ENCODE measurements at places on chromosomes 1 and 21.

DNA sequence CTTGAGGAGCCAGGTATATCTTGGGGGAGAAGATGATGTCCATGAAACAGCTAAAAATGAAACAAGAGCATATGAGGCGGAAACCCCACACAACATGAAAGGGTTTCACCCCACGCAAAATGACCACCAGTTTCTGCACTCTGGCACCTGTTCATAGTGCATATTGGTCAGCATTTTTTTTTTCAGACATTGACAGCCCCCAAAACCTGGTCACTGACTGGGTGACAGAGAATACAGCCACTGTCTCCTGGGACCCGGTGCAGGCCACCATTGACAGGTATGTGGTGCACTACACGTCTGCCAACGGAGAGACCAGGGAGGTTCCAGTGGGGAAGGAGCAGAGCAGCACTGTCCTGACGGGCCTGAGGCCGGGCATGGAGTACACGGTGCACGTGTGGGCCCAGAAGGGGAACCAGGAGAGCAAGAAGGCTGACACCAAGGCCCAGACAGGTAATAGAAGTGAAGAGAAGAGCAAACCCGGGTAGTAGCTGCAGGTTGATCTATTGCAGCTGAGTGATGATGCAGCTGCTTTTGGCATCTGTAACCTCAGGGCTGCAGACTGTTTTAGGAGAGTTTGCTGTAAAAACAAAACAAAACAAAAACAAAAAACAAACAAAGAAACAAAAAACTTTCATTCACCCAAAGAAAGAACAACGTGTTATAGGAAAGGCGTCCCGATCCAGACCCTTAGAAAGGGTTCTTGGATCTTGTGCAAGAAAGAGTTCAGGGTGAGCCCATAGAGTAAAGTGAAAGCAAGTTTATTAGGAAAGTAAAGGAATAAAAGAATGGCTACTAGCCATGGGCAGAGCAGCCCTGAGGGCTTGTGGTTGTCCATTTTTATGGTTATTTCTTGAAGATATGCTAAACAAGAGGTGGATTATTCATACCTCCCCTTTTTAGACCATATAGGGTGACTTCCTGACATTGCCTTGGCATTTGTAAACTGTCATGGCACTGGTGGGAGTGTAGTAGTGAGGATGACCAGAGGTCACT is 51.0 kb downstream of the TNN start:
- DNase-seq = no peak

GRCh38 chr21:29334717-29335428 is 36.2 kb downstream of the BACH1 start:
- no peak for DNase-seq

DNA sequence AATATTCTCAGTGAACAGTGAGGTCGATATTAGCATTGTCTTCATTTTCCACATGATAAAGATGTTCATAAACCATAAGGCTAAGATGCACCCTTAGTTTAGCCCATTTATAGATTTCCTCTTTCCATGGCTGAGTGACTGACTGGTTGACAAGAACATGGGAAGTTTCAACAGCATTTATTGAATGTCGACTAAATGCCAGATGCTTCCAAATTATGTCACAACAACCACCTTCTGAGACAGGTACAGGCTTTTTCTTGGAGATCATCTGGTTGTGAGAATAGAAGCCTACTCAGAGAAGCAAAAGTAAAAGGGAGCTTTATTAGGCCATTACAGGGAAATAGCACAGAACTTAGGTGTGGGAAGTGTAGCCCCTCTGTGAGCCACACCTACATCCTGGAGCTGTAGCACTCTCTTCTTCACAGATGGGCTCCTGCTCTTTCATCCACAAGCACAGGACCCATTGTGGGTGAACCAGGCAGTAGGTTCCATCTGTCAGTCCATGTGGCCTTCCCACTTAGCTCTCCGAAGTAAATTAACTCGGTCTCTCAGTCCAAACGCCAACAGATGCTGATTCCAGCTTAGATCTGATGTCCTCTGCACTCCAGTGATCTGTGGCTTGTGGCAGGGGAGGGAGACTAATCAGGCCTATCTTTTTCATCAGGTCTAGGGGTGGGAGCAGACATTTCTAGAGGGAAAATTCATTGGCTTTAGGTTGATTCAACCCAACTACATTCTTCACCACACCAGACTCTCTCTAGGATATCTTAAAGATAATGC is 14.3 kb downstream of the ATP2B4 start:
- no peak for DNase-seq

GRCh38 chr1:33098371-33098770 is 17.4 kb downstream of the AZIN2 start:
- no peak for DNase-seq

DNA sequence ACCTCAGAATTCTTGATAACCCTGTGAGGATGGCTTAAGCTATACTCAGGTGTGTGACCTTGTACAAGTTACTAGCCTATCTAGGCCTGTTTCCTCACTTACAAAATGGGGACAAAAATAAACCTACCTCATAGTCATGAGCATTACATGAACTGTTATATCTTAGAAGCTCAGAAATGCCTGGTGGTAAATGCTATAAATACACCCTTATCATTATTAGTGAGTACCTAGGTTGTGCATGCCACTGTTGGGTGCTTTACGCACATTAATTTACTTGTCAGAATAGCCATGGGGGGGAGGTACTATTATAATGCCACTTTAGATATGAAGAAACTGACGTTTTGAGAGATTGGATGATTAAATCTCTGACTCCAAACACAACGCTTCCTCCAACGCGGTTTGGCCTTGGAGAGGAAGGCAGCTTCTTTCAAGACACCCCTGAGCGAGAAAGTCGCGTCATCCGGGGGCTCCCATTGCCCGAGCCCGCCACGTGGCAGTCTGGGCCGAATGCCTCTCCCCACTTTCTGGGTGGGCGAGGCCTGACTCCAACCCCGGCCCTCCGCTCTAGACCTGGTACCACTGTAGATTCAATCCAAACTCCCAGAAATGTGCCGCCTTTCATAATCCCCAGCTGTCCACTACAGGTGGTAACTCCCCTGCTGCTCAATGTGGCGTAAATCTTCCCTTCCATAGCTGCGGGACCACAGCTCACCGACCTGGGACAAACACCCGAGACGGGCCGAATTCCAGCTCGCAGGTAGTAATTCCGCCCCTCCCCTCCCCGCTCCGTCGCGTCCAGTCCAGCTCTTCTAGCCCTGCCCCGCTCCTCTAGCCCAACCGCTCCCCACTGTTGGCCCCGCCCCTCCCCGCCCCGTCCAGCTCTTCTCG is 771 bp upstream of the RAD54L start:
- peak; percentile 80 for DNase-seq

DNA sequence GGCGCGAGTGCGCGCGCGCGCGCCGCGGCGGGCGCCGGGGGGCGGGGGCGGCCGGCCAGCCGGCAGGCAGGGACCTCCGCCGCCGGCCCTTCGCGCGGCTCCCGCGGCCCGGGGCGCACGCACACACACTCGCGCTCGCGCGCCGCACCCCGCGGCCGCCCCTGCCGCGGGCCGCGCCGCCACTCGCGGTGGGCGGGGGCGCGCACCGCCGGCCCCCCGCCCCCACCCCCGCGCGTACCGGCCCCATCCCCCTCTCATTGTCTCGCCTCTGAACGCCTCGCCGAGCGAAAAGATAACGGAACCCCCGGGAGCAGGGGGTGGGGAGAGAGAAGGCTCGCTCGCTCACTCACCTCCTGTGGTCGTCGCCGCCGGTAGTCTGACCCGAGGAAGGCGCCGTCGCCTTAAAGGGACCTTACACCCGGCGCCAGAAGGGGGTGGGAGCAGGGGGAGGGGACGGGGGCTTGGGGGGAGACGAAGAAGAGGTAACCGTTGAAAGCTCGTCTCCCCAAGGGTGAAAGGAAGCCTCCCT is 428 bp downstream of the POGZ start:
- DNase-seq = peak; percentile 68

DNA sequence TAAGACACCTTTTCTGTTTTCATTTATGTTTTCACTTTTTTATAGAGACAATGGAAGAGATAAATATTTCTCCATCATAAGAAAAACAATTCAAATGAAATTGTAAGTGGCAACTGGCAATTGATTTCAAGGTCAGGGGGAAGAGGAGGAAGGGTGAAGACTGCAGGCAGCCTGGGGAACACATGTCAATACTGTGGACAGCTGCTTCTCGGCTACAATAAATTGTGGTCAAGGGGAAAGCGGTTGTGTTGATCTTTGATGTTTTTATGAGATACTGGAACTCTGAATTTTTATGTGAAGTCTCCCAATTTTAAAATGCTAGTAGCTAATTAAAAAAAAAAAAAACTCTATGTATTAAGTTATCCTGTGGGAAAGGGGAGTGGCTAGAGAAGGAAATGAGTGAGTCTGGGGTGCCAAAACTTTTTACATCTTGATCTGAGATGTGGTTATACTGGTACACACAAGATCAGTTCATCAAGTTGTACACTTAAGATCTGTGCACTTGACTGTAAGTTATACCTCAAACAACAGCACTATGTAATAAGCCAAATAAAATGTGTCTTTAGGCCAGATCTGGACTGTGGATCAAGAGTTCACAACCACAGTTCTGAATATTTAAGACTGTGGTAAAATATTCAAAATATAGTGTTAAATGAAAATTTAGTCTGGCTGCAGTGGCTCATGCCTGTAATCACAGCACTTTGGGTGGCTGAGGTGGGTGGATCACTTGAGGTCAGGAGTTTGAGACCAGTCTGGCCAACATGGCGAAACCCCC is 18.0 kb downstream of the SSX2IP start:
- no peak for DNase-seq

- no peak for DNase-seq
Measured at GRCh38 chr1:119974013-119974412, 77.7 kb upstream of the ADAM30 start.

- no peak for DNase-seq
Measured at GRCh38 chr1:185541871-185542301, 192.3 kb upstream of the HMCN1 start.

DNA sequence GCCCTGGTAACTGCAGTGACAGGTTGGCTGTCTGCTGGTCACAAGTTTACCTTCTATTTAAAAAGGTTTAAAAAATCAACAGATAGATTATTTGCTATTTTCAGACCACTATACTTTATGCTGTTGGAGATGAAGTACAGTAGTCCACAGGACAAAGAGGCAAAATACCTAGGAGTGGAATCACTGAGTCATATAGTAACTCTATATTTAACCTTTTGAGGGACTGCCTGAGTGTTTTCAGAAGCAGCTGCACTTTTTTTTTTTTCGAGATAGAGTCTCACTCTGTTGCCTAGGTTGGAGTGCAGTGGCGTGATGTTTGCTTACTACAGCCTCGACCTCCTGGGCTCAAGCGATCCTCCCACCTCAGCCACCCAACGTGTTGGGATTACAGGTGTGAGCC is 11.7 kb downstream of the CNIH4 start:
- DNase-seq = no peak

DNA sequence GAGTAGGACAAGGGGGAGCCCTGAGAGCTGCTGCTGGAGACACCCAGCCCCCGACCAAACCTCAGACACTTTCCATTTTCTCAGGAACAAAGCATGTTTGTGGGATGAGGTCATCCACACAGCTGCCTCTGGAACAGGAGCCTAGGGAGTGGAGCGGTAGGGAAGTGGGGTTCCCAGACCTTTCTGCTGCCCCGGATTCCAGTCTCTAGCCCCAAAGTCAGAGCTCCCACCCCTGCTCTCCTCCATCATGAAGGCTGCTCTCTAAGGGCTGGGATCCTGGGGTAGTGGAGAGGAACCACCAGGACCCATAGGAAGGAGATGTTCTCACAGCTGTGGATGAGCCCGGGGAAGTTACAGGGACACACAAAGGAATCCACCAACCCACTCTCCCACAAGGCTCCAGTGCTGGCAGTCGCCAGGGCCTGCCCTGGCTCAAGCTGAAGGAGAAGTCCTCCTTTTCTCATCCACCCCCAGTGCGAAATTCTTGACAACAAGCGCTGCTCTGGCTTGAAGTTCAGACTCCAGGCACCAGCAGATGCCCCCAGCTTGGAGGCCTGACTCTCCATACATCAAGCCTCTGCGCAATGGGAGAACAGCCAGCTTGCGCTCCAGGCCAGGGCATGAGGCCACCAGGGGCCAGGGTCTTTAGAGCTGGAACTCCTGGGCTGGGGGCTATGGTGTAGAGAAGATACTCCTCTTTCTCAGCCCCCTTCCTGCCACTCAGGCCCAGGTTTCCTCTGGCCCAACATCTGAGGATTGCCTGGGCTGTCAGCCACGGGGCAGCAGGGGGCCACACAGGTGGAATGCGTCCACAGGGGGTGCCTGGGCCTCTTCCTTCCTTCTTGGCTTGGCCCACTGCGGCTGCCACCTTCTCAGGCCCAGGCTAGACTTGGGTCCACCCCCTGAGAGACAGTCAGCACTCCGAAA is 4.5 kb downstream of the FHL3 start:
- no peak for DNase-seq

DNA sequence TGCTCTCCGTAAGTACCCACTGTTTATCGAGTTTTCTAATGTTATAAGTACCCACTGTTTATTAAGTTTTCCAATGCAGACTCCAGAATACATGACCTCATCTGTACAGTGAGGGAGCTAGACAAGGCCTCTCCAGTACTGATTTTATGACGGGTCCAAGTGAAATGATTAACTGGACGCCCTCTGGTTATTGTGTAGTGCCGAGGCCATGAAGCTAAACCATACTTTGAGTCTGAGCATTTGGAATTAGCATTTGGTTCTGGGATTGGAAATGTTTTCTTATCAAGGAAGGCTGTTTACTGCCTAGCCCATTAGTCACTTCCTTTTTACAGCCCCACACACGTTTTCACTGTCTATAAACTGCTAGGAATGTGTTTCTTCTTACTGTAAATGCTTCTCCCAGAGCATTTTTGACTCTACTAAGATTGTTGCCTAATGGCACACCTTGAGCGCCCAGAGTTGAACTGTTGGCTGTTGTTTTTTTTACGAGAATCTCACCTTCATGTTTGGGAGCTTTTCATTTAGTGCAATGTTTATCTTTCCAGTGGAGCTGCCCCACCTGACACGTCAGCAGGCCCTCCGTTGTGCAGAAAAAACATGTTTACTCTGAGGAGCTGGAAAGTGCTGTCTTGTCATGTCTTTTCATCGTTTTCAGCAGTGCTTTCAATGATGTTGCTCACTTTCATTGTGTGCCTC is 26.9 kb downstream of the SPATA46 start:
- DNase-seq = no peak

DNA sequence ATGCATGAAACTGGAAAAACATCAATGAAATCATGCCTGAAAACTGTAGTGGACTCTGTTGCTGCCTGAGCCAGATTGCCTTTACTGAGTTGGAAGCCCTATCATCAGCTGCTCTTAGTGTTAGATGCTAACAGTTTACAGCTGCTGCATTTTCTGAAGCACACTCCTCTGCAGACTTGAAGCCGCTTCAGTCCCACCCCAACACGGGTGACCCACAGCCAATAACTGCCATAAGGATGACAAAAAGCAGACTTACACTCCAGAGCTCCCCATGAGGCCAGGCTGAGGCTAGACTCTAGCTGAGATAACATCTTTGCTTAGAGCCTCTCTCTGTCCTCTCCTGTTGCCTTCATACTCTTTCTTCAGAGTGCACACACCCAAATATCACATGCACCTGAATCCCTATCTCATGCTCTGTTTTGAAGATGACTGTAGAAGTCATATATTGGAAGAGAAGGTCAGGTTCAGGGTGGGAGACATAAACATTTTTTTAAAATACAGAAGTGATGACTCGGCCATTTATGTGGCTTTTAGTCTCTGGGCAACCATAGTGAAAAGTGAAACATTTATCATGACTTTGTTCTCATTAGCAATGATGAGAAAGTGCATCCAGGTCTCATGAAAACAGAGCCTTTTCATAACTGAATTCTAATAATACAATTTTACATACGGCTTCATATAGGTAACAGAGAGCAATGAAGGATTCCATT is 161.0 kb downstream of the KCNK2 start:
- no peak for DNase-seq

All from activated T-cell treated with anti-CD3 and anti-CD28 coated beads, Interleukin-2, amount 50 U/mL, for 48 hours (primary cell).